ENCODE measurements at places on chromosomes 6 and 20.

DNA sequence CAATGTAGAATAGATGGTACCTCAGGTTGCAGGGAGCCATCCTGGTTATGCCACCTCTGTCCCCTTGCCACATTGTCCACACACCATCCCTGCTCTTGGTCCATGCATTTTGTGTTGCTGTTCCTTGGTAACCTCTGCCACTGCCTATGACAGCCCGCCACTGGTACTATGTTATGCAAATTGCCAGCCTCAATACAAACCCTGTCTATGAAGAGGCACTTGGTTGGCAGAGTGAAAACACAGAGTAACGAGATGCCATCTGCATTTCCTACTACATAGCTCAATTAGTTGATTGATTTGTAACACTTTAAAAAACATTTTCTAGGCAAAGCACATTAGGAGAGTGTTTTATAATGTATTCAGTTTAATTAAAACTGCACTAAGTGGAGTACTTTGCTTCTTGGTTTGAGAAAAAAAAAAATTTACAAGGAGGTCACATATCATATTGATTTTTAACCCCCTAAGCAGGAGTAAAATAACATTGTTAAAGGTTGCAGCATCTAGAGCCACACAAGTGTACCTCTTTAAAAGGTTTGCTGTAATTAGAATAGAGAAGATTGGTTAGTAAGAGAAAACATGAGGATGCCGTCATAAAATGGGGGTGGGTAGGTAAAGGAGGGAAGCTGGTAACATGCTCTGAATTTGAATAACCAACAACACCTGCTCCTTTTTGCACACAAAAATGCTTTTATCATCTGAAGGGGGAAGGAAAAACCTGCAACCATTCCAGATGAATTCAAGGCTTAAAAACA, 817.1 kb downstream of the KIF16B start:
- DNase-seq, result no peak

- no peak for DNase-seq
Observed at GRCh38 chr6:166608774-166609173, 18.3 kb downstream of the RPS6KA2 start.

DNA sequence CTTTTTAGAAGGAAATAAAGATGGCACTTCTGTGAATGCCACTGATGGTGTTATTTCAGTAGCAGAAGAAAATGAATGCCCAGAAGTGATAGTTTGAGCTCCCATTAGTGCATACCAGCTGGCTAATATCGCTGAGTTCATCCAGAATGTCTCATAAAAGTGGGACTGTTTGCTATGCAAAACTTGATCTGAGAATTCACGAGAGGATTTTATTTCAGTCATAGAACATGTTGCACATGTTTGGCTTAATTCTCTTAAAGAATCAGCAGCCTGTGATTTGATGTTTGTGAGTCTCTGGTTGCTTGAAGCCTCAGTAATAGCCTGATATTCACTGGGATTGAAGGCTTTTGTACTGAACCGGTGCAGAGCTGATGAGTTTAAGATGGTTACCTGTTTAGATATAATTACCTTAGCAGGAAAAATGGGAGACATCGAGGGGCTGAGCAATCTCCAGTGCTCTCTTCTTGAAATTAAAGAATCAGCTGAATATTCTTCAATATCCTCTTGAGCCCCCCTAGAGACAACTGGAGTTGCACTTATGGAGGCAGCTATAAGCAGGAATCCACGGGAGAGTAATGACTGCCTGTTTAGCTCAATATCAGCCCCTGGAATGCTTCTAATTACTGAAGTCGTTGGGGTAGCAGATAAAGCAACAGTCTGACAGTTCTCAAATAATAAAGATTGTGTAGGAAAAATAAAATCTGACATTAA, 955.5 kb downstream of the PHF3 start:
- DNase-seq, result no peak

GRCh38 chr6:151139524-151139923, 100.2 kb upstream of the AKAP12 start:
- DNase-seq, result no peak

- no peak for DNase-seq
Observed at GRCh38 chr6:87879132-87879861, 168.3 kb upstream of the SPACA1 start.

GRCh38 chr20:62760471-62760855, 35.8 kb upstream of the MRGBP start:
- no peak for DNase-seq

DNA sequence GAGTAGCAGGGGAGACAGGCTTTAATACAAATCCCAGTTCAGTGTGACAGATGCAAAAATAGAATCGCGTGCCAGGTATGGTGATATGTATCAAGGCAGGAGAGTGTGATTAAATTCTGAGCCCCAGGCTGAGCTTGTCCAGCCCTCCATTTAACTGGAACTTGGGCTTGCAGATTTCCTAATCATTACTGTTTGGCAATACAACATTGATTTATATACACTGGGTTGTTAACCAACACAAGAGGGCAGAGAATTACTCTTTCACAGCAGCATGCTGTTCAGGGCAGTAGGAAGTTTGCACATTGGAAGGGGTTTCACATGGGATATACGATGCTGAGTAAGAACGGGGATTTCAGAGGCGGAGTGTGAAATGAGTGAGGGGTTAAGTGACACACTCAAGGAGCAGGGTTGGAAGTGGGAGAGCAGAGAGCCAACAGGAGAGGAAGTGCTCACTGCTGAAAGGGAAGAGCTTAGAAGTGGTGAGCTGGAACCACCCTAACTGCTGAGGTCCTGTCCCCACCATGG, 70.8 kb upstream of the ATXN1 start:
- no peak for DNase-seq

GRCh38 chr20:25280051-25280573, 32.2 kb downstream of the PYGB start:
- DNase-seq, result no peak

GRCh38 chr6:33815854-33816253, 12.1 kb upstream of the MLN start:
- peak; percentile 41 for DNase-seq

- no peak for DNase-seq
Observed at GRCh38 chr6:2502096-2502997, 248.4 kb downstream of the MYLK4 start.

DNA sequence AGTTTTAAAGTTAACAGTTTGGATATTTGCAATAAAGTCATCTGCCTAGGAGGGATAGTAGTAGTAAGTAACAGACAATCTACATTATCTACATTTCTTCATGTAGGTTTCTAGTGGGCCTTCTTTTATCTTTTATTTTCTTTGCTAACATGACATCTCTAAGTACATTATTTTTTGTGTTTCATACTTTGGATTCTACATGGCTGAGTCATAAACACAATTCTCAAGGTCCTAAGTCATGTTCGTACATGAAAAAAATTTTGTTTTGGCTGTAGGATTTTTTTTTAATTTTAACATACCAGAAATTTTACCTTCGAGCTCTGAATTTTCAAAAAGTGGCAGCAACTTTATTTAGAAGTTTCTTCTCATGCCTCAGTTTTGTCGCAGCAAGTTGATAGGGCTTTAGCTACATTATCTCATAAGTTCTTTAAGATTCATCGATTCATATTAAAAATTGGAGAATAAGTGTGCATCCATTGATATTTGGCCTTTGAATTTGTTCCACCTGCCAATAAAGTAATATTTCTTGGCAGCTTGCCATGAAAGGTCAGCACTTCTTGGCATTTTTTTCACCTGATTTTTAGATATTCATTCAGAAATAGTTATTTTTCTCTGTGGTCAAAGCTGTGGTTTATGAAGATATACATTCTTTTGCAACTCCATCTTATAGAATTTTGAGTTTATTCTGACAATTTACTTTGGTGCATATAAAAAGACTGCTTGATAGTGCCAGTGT, 146.2 kb downstream of the GRIK2 start:
- DNase-seq, result no peak

DNA sequence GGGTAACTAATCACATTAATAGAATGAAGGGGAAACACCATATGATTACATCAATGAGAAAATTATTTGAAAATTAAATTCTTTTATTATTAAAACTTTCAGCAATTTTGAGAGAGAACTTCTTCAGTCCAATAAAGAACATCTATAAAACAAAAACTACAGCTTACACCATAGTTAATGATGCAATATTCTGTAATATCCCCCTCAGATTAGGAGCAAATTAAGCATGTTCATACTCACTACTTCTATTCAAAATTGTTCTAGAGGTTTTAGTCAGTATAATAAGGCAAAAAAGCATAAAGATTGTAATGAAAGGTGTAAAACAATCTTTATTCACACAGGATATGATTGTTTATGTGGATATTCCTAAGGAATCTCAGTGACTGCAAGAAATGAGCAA, 465.4 kb downstream of the CD109 start:
- no peak for DNase-seq

GRCh38 chr20:51171141-51171540, 148.2 kb upstream of the KCNG1 start:
- no peak for DNase-seq

DNA sequence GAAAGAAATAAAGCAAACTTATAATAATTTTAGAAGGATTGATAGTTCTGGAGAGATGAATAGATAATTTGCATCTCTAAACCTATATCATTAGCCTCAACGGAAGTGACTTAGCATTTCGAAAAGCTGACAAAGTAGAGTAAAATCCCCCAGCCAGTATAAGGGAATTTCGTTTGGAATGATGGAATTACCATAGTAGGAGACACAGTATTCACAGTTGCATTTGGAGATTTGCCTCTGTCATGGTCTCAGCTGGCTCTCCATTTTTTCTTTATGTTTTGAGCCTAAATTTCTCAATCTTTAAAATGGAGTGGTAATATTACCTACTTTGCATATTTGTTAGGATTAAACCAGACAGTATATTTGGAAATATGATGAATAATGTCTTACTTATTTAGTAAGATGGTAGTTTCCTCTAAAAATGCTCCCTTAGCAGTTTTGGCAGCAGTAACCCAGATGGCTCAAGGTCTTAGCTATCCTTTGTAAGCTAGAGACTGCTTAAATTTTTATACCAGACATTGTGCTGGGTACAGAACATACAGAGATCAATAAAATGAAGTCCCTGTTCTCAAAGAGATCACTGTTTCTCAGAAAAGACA, 58.2 kb downstream of the SMAP1 start:
- no peak for DNase-seq

DNA sequence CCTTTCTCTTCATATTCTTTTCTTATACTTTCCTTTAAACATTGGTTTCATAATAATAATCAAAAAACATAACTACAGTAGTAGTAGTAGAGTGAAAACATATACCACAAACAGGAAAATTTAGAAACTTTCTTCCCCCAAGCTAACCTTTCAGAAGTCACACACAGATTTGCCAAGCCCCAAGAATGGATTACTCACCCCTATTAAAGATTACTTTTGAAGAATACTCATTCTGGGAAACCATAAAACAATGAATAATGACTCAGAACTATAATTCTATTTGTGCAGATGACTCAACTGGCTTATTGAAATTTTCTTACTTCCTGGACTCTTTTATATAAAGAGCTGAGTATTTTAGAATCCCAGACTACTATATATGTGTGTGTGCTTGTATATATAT, 119.4 kb upstream of the GJE1 start:
- no peak for DNase-seq

- no peak for DNase-seq
Observed at GRCh38 chr6:143765422-143766184, 77.5 kb upstream of the LTV1 start.

GRCh38 chr6:25645916-25646315, 6.1 kb upstream of the SCGN start:
- DNase-seq, result no peak

- no peak for DNase-seq
Observed at GRCh38 chr20:8250539-8251200, 118.6 kb downstream of the PLCB1 start.

DNA sequence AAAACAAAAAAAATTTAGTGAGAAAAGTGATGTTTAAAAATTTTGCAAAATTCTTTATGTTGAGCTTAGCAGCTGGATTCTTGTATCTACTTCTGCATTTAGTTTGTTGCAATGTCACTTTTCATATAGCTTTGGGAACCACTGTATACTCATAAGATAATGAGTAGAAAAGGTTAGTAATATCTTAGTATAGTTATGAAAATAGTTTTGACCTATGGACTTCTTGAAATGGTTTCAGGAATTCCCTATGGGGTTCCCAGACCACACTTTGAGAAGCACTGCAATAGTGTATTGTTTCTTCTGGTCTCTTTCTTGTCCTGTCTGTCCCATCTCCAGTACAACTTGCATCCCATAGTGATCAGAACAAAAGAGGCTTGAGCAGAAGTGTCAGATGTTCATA, 29.4 kb downstream of the PPP1R16B start:
- DNase-seq, result no peak

GRCh38 chr20:43752561-43753301, 25.9 kb upstream of the GTSF1L start:
- DNase-seq, result peak; percentile 61

DNA sequence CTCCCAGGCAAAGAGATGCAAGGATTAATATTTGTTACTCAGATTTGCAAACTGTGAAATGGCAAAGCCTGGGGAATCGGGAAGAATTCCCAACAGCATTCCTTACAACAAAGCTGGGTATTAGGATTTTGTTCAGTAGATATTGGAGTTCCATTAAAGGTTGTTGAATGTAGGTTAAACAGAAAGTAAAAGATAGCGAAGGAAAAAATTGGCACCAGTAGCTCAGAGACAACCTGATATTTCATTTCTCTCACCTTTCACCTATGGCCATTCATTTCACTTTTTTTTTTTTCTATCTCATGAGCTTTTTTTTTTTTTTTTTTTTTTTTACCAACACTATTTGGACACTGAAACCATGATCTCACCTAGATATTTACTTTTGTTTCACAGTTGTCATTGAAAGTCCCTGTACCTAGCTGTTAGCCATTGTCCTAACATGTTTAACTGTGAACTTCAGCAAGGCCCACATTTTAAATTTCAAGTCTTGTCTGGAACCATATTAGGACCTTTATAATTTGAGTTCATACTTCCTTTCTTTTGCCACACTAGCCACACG, 552.5 kb downstream of the HAO1 start:
- no peak for DNase-seq

GRCh38 chr6:14642842-14643241, 525.3 kb downstream of the CD83 start:
- no peak for DNase-seq

GRCh38 chr6:146358431-146359046, 185.1 kb upstream of the RAB32 start:
- DNase-seq, result no peak

- peak; percentile 2 for DNase-seq
Observed at GRCh38 chr20:51469046-51469445, 73.5 kb downstream of the NFATC2 start.

DNA sequence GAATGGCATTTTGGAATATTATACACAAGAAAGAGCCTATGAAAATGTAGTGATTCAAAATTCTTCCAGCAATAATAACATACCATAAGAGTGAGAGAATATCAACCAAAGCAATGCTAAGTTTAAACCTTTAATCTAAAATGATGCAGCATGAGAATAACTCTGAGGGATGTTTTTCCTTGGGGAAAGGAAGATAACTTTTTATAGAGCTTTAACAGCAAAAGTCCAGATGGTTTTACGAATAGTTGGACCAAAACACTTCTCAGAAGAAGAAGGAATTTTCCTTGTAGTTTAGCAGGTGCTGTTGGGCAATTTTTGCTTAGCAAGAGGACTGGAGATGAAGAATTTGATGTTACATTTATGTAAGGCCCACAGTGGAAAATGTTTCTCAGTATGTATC, 1503.2 kb downstream of the HACE1 start:
- no peak for DNase-seq
